ENCODE measurements at places on chromosomes 6 and 20.

DNA sequence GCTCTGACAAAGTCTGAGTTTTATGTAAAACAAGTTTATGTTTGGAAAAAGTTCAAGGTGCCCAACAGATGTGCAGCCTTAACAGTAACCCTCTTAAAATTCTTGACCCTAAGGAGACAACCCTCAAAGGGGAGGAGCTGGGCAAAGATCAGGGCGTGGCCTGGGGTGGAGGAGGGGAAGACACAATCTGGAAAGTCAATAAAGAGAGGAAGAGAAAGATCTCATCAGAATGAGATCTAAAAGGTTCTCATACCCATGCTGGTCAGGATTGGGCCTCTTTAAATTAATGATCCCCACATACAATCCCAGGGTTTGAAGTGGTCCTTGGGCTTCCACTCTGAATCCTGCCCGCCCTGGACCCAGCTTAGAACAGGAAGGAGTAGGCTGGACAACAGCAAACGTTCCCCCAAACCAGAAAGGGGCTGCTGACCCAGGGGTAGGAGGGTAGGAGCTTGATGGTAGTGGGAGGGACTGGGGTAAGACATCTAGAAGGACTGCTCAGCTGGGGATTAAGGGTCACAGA is 33.0 kb downstream of the FOXP4 start:
- no peak for DNase-seq

DNA sequence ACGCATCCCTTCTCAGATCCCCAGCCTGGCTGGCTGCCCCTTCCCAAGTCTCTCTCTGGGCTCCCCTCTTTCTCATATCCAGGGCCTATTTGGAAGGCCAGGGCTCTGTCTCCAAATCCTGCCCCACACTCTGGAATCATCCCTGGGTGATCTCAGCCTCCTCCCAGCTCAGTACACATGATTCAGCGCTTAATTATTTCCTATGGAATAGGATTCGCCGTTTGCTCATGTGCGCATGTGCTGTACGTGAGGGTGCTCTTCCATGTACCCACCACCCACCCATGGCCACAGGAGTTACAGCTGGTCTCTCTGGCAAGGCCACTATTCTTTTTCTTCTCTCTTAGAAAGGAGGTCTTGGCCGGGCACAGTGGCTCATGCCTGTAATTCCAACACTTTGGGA is 81.7 kb upstream of the FOXP4 start:
- DNase-seq, result no peak

- no peak for DNase-seq
These were observed 125.7 kb upstream of the RIPOR2 start for GRCh38 chr6:25061289-25061936.

DNA sequence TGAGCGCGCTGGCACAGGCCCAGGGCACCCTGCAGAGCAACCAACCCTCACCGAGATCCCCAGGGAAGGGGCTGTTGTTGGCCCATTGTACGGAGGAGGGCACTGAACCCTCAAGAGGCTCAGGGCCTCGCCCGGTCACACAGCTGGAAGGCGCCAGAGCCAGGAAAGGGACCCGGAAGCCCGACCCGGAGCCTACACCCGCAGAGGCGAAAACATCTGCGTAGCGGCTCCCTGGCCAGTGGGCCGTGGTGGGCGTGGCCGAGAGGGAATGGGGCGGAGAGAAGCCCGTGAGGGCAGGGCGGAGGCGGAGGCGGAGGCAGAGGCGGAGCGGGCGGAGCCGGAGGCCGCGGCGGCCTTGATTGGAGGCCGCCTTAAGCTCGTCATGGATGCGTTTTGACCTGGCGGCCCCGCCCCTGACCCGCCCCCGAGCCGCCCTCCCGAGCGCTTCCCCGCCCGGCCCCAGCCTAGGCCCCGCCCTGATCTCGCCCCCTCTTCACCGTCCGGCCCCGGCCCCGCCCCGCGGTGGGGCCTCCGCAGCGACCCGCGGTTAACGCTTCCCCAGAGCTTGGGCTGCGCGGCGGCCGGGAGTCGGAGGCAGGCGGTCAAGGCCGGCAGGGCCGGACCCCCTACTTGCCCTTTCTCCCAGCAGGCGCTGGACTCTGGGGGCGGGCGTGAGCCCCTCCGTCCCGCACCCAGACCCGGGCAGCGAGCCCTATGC is 2.1 kb upstream of the MRGBP start:
- no peak for DNase-seq

DNA sequence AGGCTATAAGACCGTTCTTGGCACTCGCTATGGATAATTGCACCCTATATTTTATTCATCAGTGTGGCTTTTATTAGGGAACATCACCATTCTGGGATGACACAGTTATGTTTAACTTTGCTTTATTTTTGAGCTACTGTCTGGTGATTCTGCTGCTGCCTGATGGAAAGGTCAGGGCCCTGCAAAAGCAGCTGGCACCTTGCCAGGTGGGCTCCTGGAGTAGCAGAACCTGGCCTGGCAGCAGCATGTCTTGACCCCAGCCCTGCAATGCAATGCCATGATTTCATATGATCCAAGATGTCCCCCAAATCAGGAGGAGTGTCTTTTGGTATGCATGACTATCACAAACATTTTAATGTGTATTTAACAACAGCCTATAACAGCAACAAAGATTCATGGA is 228.4 kb upstream of the RSPO3 start:
- DNase-seq, result no peak

DNA sequence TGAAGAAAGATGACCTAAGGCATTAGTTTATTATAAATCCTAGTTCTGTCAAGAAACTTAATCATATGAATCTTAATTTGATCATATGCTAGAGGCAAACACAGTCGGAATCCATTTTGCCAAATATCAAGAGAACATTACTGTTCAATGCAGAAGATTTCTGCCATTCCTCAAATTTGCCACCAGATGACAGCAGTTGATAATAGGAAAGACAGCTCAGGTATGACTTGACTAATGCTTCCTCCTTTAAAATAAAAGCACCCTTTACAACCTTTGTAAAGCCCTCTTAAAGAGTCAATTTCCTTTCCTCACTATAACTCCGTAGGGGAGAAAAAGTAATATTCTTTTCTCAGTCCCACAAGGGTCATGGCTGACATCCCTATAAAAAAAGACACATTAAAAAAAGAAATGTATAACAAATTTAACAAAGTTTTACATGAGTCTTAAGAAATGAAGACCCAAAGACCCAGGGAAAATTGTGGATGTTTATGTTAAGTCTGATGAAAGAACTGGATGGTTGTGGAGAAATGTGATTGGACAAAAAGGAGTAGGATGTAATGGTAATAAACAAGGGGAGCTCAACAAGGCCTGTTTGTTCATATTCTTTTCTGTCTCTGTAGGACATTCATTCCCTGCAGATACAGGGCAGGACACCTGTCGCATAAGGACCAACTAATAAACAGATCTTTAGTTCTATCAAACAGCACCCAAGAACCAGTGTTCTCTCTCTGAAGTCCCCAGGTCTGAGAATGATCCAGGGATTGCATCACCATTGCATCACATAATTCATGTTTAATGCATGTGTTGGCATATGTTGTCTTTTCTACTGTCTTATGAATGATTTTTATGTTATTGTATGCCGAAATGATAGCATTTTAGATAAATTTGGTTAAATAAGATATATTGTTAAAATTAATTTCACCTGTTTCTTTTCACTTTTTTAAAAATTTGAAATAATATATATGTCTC is 23.0 kb upstream of the IL17A start:
- DNase-seq, result no peak

GRCh38 chr6:44226368-44227147 is 3.2 kb downstream of the SLC29A1 start:
- DNase-seq, result no peak
